ENCODE measurements at places on chromosomes 1 and 21. TPM values are rescaled to one million over a fixed set of nuclear protein-coding genes. Genes with fewer than 3 reads are reported as not detected.

- no peak for DNase-seq
Observed at GRCh38 chr1:30872948-30873263, 35.7 kb downstream of the SDC3 start.

Gene FCER1A
- 0.92 TPM for total RNA-seq

DNA sequence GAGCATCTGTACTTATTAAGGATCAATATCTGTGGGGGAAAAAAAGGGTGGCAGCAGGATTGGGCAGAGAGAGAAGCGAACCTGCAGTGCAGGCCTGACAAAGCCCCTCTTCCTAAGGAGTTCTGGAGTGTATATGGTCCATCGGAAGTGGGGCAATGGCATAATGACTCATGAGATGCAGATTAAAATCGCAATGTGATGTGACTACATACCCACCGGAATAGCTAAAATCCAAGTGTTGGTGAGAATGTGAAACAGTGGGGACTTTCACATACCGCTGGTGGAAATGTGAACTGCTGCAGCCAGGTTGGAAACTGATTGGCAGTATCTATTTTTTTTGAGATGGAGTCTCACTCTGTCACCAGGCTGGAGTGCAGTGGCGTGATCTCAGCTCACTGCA lies 8.2 kb upstream of the CREG1 start:
- no peak for DNase-seq

Gene FCMR
- 8.5 TPM for total RNA-seq

- DNase-seq, result no peak
Observed at GRCh38 chr1:39683591-39684312, 7.5 kb downstream of the HPCAL4 start.

- DNase-seq, result peak; percentile 35
Observed at GRCh38 chr1:167713330-167714081, 8.3 kb upstream of the MPZL1 start.

DNA sequence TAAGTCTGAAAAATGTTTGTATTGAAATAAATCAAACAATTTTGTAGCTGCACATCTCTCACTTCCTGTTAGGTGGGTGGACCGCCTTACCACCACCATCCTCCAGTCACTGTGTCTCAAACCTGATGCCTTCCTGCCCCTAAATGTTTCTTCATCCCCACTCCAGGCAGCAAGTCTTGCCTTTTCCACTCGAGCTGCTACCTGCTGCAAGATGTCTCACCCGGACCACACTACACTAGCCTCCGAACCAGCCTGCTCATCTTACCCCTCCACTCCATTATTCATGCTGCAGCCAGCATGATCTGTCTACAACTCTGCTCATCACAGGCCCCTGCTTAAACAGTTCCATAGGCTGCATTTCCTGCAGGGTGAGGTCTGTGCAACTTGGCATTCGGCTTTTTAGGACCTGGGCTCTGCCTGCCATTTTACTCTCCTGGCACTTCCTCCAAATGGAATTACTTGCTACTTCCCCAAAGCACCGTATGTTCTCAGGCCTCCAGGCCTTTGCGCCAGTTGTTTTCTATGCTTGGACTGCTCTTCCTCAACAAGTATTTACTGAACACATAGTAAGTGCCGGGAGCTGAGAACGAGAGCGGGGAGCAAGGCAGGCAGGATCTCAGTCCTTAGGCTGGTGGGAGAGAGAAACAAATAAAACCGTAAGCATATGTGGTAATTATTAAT lies 5.2 kb upstream of the SF3A3 start:
- DNase-seq, result peak; percentile 33

Gene CELA2B
- 0.63 TPM for total RNA-seq

All from lung (tissue), 17 donors.